ENCODE measurements at places on chromosomes 7 and 10. TPM values are rescaled to one million over a fixed set of nuclear protein-coding genes. Genes with fewer than 3 reads are reported as not detected.

CPVL gene
- 37.8 TPM for total RNA-seq

TRIM50 gene
- total RNA-seq, result 0.38 TPM

GRIFIN gene
- not detected for total RNA-seq

TCTN3 gene
- total RNA-seq, result 36.2 TPM

EMX2 gene
- total RNA-seq, result not detected

SPAG6 gene
- total RNA-seq, result 6.4 TPM

ADAM8 gene
- total RNA-seq, result 16.2 TPM
